ENCODE measurements at places on chromosomes 6 and 20.
A peak's percentile ranks its signal among the peaks of the same experiment; 100 is the strongest.

DNA sequence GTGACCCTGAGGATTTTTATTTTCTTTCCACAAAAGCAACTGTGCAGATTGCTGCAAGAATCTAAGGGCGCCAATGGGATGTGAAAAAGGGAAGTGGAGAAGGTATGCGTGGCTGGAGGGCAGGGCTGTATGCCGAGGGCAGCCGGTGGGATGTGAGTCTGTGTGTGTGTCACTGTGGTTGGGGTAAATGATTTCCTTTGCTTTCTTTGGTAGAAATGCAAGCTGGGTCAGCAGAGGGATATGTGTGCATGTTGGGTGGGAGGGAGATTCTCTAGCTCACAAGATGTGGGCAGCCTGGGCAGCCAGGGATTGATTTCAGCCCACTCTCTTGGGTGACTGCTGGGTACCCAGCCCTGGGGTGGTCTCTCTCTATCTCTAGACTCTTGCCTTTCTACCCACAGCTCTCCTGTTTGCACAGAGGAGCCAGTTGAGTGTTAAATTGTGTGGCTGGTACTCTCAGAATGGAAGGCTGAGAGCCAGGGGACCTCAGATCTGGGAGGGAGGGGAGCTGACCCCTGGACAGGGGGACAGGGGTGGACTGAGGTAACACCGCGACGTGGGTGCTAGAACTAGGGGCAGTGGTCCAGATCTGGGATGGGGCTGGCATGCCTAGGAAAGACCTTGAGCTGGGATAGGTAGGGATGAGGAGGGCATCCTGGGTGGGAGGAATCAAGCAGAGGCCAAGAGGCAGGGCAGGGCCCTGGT, 136.8 kb upstream of the RNF24 start:
- DNase-seq, result peak; percentile 49

DNA sequence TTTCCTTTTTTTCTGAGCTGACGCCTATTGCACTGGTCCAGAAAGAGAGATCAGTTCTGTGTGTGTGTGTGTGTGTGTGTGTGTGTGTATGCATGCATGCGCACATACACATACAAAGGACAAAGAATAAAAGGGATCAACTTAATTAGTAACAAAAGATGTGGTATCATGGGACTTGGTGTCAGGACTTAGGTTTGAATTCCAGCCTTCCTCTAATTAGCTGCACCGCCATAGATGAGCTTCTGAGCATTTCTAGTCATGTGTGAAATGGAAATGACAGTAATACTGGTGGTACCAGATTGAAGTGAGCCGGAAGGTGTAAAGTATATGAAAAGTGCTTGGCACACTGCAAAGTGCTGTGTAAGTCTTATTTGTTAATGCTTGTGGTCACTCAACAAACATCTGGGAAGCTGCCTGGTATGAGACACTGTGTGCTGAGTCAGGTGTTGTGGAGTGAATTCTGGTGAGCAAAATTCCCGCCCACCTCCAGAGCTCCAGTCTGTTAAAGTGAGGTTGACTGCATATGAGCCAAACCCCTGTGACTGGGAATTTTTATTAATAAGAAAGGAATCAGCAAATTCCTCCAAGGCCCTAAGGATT, 12.4 kb downstream of the DAAM2 start:
- no peak for DNase-seq

- no peak for DNase-seq
Measured at GRCh38 chr6:159654483-159655098, 38.5 kb downstream of the SOD2 start.

GRCh38 chr6:143698759-143699429, 21.1 kb downstream of the PHACTR2 start:
- DNase-seq, result no peak

Data from hepatic stellate cell (primary cell).